Calu3 (cell line): ENCODE measurements at places on chromosomes 4 and X. TPM values are rescaled to one million over a fixed set of nuclear protein-coding genes. Genes with fewer than 3 reads are reported as not detected.
A peak's percentile ranks its signal among the peaks of the same experiment; 100 is the strongest.

Gene VCX
- not detected in 2 replicates for total RNA-seq

Gene TLR2
- total RNA-seq = 7.0 and 10.8 TPM in 2 replicates

Gene ENPP6
- not detected in 2 replicates for total RNA-seq

Gene NKX6-1
- 1.2 and 1.8 TPM in 2 replicates for total RNA-seq

Gene C4orf50
- not detected in 2 replicates for total RNA-seq

Gene RRH
- total RNA-seq = 0.33 and 0.34 TPM in 2 replicates

Gene FOXR2
- not detected in 2 replicates for total RNA-seq

Gene GPR119
- total RNA-seq = not detected in 2 replicates

Gene FGF2
- 33.7 and 43.6 TPM in 2 replicates for total RNA-seq

- peaks cover 13% of the 10 kb centered on the region for H3K36me3 ChIP-seq
- no peak for DNase-seq
- no peak overlapping the region for H3K4me3 ChIP-seq
- H3K27ac ChIP-seq = no peak overlapping the region
Measured at GRCh38 chrX:48516285-48516684, 5.3 kb upstream of the EBP start.

GRCh38 chrX:107730298-107730655 is 45.3 kb downstream of the TSC22D3 start:
- H3K27me3 ChIP-seq = no peaks in the 10 kb centered on the region
- peaks cover 7% of the 10 kb centered on the region for H3K36me3 ChIP-seq
- peaks cover 54% of the 10 kb centered on the region for H3K4me1 ChIP-seq
- H3K27ac ChIP-seq = no peak overlapping the region

DNA sequence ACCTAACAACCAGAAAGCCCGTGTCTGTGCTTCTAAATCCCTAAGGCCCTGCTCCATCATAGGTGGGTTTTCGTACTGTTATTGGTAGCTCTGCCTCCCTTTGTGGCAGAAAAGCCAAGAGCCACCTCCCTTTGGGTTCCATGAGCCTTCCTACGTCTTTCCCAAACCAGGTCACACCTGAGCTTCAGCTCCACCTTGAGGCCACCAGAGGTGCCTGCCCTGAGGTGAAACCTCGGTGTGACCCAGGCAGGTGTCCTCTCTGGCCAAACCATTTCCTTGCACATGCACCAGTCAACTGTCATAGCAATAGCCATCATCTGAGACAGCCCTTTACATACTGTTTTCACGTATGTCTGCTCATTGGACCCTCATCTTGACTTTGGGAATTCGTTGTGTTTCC is 188.0 kb upstream of the RBPJ start:
- no peaks in the 10 kb centered on the region for H3K36me3 ChIP-seq
- H3K4me3 ChIP-seq = no peak overlapping the region
- DNase-seq = no peak
- no peak overlapping the region for H3K27ac ChIP-seq
- H3K27me3 ChIP-seq = peaks cover 8% of the 10 kb centered on the region
- H3K4me1 ChIP-seq = peaks cover 3% of the 10 kb centered on the region

DNA sequence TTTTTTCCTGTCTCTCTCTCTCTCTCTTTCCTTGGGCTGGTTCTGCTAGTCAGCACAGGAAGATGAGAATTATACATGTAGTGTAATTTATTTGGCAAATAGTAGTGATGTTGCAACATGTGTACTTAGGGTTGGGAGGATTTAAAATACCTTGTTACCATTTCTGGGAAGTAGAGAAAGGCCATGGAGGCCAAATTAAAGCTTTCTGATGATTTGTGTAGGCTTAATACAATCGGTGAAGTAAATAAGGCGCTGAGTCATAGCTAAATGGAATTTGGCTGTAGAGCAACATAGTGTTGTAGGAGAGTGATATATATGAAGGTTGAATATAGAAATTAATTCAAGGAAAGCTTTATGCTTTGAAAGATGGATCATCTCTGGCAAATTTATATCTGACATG is 295.3 kb downstream of the GRID2 start:
- H3K27me3 ChIP-seq = no peaks in the 10 kb centered on the region
- H3K4me1 ChIP-seq = peaks cover 7% of the 10 kb centered on the region
- no peaks in the 10 kb centered on the region for H3K36me3 ChIP-seq
- no peak overlapping the region for H3K27ac ChIP-seq

- no peaks in the 10 kb centered on the region for H3K27me3 ChIP-seq
- peaks cover 31% of the 10 kb centered on the region for H3K4me1 ChIP-seq
- DNase-seq = peak; percentile 15
- no peaks in the 10 kb centered on the region for H3K36me3 ChIP-seq
- H3K4me3 ChIP-seq = no peak overlapping the region
Measured at GRCh38 chr4:153731239-153731638, 28.6 kb downstream of the RNF175 start.

DNA sequence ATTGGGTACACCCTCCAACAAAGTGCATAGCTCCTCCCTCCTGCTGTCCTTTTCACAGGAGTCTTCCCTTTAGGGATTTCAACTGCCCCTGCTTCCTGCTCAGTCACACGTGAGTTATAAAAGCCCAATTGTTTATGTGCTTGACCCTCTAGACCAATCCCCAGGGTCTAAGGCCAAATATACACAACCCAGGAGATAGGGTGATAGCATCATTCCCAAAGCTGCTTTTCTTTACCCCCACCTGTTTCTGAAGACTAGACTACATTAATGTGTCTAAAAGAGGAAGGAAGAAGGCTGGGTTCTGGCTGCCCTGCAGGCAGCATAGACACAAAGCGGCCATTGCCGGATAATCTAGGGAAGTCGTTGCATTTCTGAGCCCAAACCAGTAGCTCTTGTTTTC is 526.7 kb upstream of the FRG1 start:
- DNase-seq = no peak
- H3K27me3 ChIP-seq = no peaks in the 10 kb centered on the region
- H3K4me1 ChIP-seq = no peaks in the 10 kb centered on the region
- H3K4me3 ChIP-seq = no peak overlapping the region
- H3K36me3 ChIP-seq = no peaks in the 10 kb centered on the region

DNA sequence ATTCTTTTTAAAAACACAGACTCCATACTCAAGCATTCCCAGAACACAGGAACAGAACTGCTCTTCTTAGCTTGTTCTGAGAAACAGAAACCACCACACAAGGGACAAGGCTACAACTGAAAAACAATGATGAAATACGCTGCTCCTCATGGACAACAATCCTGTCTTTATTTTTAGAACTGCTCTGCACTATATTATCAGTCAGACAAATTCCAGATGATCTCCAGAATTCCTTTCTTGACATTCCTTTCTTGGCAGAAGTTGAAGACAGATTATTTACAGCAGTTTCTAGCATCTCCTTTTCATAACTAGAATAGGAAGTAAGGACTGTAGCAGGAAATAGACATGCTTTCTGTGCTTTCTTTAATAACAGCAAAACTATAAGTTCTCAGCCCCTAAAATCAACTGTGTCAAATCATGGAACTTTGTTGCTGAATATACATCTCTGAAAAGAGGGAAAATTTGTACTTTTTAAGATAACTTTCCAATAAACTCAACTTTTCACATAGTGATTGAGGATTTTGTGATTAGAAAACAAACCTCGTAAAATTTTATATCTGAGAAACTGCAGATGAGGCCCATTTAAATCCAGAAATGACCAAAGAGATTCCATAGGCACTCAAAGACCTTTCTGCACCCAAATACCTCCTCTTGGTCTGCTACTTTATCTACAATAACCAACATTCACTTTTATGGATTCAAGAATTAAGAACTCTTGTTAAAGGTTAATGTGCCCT is 35.9 kb downstream of the ANTXR2 start:
- DNase-seq = no peak
- H3K4me1 ChIP-seq = no peaks in the 10 kb centered on the region
- peaks cover 5% of the 10 kb centered on the region for H3K36me3 ChIP-seq
- no peak overlapping the region for H3K4me3 ChIP-seq
- no peaks in the 10 kb centered on the region for H3K27me3 ChIP-seq
- no peak overlapping the region for H3K27ac ChIP-seq

DNA sequence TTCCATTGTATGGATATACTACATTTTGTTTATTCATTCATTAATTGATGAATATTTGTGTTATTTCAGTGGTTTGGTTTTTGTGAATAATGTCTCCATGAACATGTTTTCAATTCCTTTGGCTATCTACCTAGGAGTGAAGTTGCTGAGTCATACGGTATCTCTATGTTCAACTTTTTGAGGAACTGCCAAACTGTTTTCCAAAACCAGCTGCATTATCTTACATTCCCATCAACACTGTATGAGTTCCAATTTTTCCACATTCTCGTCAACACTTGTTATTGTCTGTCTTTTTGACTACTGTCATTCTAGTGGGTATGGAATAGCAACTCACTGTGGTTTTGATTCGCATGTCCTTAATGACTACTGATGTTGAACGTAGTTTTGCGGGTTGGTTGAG is 388.6 kb upstream of the MAGEB2 start:
- H3K27ac ChIP-seq = no peak overlapping the region
- no peak overlapping the region for H3K4me3 ChIP-seq
- no peaks in the 10 kb centered on the region for H3K4me1 ChIP-seq
- no peaks in the 10 kb centered on the region for H3K27me3 ChIP-seq
- no peaks in the 10 kb centered on the region for H3K36me3 ChIP-seq
- no peak for DNase-seq

DNA sequence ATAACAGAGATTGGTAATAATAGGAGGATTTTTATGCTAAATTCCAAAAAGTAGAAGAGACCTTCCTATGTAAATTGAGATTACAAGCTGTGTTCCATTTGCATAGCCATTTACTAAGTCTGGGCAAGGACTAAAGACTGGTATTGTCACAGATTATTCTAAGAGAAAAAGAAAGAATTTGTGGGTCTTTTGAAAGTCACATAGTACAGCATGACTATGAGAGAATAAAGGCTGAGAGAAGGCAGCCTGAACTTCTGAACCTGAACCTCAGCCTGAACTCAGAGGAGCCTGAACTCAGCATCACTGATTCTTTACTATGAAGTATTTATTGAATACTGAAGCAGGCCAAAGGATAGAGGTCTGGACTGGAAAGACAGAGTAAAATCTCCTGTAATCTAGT is 297.5 kb downstream of the STPG2 start:
- H3K27me3 ChIP-seq = no peaks in the 10 kb centered on the region
- no peaks in the 10 kb centered on the region for H3K36me3 ChIP-seq
- DNase-seq = no peak
- no peak overlapping the region for H3K27ac ChIP-seq

DNA sequence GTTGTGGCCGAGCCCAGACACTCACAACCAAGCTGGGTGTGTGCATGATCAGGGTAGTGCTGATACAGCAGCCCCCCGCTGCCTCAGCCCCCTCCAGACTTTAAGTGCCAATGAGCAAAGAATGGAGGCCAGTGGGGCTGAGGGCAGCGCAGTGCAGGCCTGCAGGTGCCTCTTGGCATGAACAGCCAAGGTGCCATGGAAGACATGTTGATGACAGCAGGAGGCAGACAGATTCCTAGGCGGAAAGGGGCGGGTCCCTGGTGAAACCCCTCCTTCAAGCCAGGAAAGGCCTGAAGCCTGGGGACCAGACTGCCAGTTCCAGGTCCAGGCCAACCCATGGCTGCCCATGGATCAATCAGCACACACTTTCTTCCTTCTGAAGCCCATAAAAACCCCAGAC is 253.3 kb upstream of the ETNPPL start:
- H3K36me3 ChIP-seq = no peaks in the 10 kb centered on the region
- no peak overlapping the region for H3K4me3 ChIP-seq
- no peaks in the 10 kb centered on the region for H3K27me3 ChIP-seq

GRCh38 chr4:44118971-44119680 is 329.5 kb downstream of the KCTD8 start:
- H3K27me3 ChIP-seq = no peaks in the 10 kb centered on the region
- no peak overlapping the region for H3K27ac ChIP-seq
- no peaks in the 10 kb centered on the region for H3K36me3 ChIP-seq

- DNase-seq = peak; percentile 8
- H3K4me1 ChIP-seq = no peaks in the 10 kb centered on the region
- no peaks in the 10 kb centered on the region for H3K36me3 ChIP-seq
- no peaks in the 10 kb centered on the region for H3K27me3 ChIP-seq
- H3K27ac ChIP-seq = no peak overlapping the region
Measured at GRCh38 chrX:15343075-15343476, 7.8 kb upstream of the PIGA start.

GRCh38 chrX:101550362-101550750 is at the start of gene ARMCX1:
ARMCX1 (plus strand) TSS chrX:101550547; CDS start chrX:101552931, 2,384 bp downstream.
- no peaks in the 10 kb centered on the region for H3K27me3 ChIP-seq
- H3K27ac ChIP-seq = no peak within 1 kb of the TSS
- peak within 1 kb of the TSS; percentile 71 for H3K4me3 ChIP-seq
- H3K4me1 ChIP-seq = peaks cover 8% of the 10 kb centered on the region
- DNase-seq = peak; percentile 6

DNA sequence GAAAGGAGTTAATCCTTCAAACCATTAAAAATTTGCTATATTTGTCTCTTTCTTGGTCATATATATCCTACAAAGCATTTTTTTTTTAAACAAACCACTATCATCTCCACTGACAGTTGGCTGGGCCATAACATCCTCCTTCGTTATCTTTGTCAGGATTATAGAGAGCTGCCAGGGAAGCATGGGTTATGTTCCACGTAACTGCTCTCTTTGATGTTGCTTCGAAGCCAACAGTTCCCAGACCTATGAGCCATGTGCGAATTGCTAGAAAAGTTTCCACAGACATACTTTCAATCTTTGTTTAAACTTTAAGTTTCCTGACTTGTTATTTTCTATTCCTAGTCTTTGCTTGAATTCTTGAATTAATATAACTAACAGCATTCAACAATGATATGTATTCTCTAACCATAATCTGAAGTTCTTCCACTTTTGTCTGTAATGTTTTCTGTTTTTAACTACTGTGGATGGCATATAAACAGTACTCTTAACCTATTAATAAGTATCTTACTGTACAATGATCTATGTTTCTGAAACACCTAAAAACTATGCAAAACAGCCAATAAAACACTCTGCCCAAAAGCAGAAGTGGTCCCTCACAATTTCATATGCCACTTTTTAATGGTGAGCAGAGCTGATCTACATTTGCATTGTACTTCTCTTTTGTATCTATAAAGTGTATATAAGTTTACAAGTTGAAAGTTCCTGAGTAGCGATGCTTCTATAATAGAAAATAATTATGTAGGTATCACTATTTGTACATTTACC is 37.9 kb downstream of the EREG start:
- no peaks in the 10 kb centered on the region for H3K27me3 ChIP-seq
- peaks cover 10% of the 10 kb centered on the region for H3K36me3 ChIP-seq
- H3K27ac ChIP-seq = no peak overlapping the region
- H3K4me3 ChIP-seq = no peak overlapping the region

DNA sequence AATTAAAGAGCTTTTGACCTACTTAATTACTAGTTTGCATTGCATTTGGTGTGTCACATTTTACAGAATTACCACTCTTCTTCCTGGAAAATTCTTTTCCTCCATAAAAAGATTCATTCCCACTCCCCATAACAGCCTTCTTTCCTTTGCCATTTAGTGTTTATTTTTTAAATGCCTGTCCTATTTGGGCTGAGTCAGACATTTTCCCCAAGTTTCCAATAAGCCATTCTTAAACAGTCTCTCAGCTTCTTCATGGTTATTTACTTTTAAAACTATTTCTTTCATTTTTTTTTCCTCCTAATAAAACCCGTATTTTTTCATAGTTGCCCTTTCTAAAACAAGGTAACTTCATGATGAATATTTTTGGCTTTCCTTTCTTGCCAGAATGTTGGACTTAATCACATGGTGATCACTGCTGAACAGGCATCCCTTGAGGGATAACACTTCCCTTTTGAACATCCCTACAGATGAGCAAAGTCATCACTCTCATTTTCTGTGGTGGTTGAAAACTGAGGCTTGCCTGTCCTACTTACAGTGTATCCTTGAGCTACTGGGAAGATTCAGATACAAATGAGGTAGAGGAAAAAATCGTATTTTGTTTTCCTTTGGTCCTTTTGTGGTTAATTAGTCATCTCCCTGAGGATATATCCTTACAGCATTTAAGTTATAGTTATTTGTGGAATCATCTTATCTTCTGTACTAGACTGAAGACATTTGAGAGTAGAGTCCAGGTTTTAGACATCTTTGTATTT is 520.5 kb upstream of the NR3C2 start:
- no peaks in the 10 kb centered on the region for H3K27me3 ChIP-seq
- no peaks in the 10 kb centered on the region for H3K4me1 ChIP-seq
- no peak for DNase-seq
- no peak overlapping the region for H3K27ac ChIP-seq
